ENCODE measurements at places on chromosomes 6 and 20. TPM values are rescaled to one million over a fixed set of nuclear protein-coding genes. Genes with fewer than 3 reads are reported as not detected.

APCDD1L gene
- not detected for total RNA-seq

BACH2 gene
- total RNA-seq, result 3.7 TPM

PNISR gene
- total RNA-seq, result 34.4 TPM

NMBR gene
- not detected for total RNA-seq

CST1 gene
- total RNA-seq, result not detected

BPI gene
- 0.08 TPM for total RNA-seq

MICB gene
- 1.8 TPM for total RNA-seq

GSTA4 gene
- 14.0 TPM for total RNA-seq

EYS gene
- 0.09 TPM for total RNA-seq

DDAH2 gene
- 23.8 TPM for total RNA-seq

BCAS4 gene
- total RNA-seq, result 0.47 TPM

COL9A3 gene
- total RNA-seq, result 0.98 TPM
